HFFc6 (cell line): ENCODE measurements at places on chromosomes 11 and 22. TPM values are rescaled to one million over a fixed set of nuclear protein-coding genes. Genes with fewer than 3 reads are reported as not detected.

- DNase-seq = peak; percentile 84
Observed at GRCh38 chr11:12862696-12863469, 146.2 kb upstream of the RASSF10 start.

- no peak for DNase-seq
Observed at GRCh38 chr11:1891831-1892115, at the start of gene PRR33. TSS of gene PRR33 (minus strand) at chr11:1891895. CDS start at chr11:1890584, 1,311 bp downstream.

The TNNI2 gene
- total RNA-seq = not detected in 2 replicates

GRCh38 chr11:100367892-100368291 is 319.2 kb upstream of the ARHGAP42 start:
- no peak for DNase-seq

DNA sequence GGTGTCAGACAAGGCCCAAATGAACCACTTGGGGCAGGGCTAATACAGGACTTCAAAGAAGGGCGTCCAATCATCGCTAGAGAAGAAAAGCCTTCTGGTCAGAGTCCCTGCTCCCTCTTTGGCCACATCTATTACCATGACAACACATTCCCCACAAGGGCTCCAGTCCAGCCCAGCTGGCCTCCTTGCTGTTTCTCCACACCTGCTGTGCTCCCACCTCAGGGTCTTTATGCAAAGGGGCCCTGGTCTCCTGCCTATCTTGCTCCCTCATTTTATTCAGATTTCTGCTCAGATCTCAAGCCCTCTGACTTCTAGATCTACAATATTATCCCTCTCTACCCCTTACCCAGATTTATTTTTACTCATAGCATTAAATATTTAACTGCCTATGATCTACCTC is 58.0 kb upstream of the KIRREL3 start:
- no peak for DNase-seq

DNA sequence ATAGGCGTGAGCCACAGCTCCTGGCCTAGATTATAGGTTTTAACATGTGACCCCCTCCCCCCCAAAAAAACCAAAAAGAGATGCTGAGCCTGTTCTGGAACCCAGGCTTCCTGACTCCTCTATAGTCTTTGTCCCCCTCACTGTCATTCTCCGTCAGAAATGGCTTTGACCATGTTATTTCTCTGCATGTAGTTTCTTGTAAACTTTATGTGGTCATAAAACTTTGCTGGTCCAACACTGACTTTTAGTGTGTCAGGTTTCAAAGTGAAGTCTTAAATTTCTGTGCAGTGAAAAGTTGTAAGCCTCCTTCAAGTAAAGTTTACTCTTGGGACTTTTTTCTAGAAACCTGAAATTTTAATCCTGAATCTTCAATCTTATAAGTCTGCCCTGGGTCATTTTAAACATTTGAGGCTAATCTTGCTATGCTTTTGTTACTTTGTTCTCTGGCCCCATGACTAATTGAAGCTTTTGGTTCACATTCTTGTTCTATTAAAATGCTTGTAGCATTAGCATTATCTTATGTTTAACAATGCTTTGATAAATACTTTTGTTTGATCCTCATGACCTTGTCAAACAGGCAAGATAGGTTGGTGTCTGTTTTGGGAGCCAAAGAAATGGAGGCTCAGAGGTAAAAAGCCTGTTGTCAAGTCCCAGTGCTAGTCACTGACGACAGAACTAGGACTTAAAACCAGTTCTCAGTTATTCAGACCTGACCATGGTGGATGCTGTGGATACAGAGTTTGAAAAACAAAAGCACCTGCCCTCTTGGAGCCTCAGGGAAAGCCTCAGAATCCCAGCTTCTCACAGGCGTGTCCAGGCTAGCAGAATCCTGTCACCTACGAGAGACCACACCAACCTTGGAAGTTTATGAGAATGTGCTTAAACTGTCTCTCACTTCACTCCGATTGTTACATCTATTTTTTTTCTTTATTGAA is 87.7 kb upstream of the HORMAD2 start:
- DNase-seq = no peak

GRCh38 chr11:132361011-132361550 is 990.7 kb downstream of the NTM start:
- DNase-seq = no peak

GRCh38 chr11:76987203-76987602 is 47.0 kb upstream of the B3GNT6 start:
- DNase-seq = no peak

The NXPE4 gene
- total RNA-seq = not detected in 2 replicates

DNA sequence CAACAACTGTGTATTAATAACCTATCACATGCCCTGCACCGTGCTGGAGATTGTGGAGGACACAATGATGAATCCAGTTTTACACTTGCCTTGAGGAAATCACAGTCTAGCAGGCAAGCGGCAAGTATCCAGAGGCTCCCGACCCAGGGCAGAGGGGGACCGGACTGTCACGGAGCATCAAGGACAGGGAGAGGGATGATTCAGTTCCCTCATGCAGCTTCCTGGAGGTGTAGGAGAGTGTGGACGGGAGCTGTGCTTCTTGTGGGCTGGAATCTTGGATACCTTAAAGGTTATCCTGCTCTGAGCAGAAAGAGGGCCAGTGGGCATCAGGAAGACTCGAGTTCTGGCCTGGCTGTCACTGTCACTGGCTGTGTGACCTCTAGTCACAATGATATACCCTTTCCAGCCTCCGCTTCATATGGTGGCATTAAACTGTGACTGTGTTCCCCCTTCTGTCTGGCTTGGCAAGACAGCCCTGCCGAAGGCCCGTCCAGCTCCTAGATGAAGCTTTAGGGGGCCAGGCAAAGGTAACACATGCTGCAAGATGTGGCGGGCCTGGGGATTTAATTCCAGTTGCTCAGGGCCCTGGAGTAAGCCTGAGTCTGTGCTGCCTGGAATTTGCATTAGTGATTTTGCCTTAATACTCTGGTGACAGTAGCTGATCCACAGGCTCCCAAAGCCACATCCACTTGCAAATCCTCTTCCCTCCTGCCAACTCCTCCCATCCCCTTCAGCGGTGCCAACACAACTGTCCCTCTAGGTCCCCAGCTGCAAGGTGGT is 162.8 kb downstream of the DSCAML1 start:
- DNase-seq = no peak

The NRXN2 gene
- total RNA-seq = 0.18 to 0.37 TPM (median 0.31 TPM) in 3 replicates

DNA sequence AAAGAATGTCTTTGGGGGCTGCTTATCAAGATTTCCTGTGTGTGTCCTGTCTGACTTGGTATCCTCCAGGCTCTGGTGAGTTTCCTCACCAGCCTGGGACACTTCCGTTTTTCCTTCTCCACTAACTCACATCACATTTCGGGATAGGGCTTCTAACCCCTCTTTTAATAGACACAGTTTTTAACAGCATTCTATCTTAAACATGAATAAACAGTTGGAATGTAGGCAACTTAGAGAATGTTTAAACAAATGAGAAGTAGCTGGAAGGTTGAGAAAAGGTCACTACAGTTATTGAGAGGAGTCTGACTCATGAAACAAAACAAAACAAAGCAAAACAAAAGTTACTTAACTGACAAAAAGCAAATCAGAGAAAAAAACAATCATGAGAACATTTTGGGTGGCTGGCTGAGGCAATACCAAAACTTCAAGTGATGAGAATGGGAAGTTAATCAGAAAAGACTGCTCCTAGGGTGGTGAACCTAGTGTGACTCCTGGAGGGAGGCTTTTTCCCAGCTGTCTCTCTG is 64.7 kb upstream of the CTSC start:
- peak; percentile 83 for DNase-seq

- peak; percentile 26 for DNase-seq
Observed at GRCh38 chr11:47236482-47236881, 12.1 kb downstream of the ACP2 start.

- DNase-seq = no peak
Observed at GRCh38 chr11:30758012-30758411, 171.9 kb upstream of the MPPED2 start.

The POU2AF1 gene
- not detected in 3 replicates for total RNA-seq

The POTEH gene
- total RNA-seq = not detected in 2 replicates

- no peak for DNase-seq
Observed at GRCh38 chr11:122346006-122346405, 230.0 kb upstream of the BLID start.

The ASCC2 gene
- total RNA-seq = 56.3 to 73.6 TPM (median 61.8 TPM) in 3 replicates

GRCh38 chr11:72627594-72628281 is 46.5 kb downstream of the PDE2A start:
- DNase-seq = no peak

- no peak for DNase-seq
Observed at GRCh38 chr11:12784445-12784844, 110.2 kb downstream of the TEAD1 start.

- no peak for DNase-seq
Observed at GRCh38 chr11:133516845-133517244, 15.5 kb downstream of the OPCML start.

The RASL10A gene
- total RNA-seq = not detected in 3 replicates

The SHANK2 gene
- total RNA-seq = 1.2 and 3.2 TPM in 2 replicates

- DNase-seq = no peak
Observed at GRCh38 chr11:31987118-31988005, 103.5 kb upstream of the RCN1 start.

DNA sequence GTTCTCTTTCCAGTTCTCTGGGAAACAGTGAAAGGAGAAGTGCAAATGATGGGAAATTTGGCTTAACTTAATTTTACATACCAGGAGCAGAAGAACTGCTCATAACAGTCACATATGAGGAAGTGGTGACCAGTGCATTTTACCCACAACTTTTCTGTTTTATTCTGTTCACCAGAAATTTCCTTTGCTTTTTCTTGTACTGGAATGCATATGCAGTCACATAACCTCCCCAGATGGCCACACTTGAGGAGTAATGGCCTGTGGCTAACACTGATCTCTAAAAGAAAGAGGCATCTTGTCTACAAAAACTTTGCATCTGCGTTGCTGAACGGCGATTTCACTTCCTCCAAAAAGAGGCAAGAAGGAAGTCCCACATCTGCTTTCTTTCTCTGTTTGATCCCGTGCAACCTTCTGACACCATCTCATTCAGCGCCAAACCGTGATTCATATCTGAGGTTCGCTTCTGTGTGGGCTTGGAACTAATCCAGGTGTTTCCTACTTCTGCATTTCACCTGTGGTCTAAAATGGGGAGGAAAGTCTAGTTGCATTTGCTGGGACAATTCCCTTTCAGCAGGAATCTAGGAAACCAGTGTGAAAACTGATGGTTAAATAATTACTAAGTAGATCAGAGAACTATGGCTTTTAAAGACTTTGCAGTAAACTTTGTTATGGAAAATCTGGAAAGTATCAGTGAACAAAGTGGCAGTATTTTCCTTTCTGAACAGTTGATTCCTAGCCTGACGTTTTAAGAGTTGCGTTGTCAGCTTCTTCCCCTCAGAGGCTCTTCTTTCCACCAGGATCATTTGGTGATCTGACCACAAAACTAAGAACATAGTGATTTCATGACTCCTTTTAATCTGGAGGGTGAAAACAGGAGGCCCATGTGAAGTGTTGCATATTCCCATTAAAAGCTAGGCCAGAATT is 4.2 kb upstream of the MPEG1 start:
- no peak for DNase-seq

DNA sequence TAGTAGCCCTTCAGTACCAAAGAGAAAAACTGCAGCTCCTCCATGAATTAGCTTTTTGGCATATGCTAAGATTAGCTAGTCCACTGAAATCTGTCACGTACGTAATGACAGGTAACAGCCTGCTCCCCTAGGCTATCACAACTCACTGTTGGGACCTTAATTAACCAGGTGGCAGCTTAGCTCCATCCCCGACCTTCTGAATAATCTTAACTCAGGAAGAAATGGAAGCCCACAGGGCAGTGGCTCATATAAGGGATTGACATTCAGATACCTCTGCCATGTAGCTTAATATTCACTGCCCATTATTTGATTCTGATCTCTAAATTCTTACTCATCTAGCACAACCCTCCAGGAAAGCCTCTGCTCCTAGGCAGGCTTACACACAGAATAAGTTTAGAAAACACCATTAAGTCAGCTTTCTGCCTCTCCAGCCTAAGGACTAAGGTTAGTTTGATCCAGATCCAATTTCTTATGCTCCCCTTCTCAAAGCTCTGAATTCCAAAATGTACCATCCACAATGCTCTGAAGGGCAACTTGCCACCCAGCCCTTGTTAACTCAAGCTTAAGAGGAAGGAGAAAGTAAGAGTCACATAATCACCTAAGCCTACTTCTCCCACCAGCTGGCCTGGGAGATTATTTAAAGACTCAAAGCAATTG is 5.0 kb downstream of the HSPA8 start:
- DNase-seq = no peak

DNA sequence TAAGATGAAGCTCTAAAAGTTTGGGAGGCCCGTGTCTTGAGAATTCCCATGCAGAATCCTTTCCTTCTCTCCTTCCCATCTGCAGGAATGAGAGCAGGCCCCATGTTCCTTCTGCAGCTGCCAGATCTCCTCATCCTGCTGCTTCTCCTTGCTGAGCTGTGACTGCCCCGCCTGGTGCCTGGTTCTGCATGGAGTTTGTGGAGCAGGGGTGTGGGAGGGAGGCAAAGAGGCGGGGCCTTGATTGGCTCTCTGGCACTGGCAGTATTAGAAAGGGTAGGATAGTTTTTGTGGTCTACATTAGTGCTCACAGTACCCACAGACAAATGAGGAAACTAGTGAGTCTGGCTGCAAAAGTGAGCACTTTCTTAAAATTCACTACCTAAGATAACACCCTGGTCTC is 91.1 kb upstream of the CLPB start:
- DNase-seq = no peak

GRCh38 chr11:86153439-86153838 is 84.6 kb upstream of the PICALM start:
- DNase-seq = no peak

The C1QTNF5 gene
- total RNA-seq = 8.2 to 15.8 TPM (median 12.7 TPM) in 3 replicates

DNA sequence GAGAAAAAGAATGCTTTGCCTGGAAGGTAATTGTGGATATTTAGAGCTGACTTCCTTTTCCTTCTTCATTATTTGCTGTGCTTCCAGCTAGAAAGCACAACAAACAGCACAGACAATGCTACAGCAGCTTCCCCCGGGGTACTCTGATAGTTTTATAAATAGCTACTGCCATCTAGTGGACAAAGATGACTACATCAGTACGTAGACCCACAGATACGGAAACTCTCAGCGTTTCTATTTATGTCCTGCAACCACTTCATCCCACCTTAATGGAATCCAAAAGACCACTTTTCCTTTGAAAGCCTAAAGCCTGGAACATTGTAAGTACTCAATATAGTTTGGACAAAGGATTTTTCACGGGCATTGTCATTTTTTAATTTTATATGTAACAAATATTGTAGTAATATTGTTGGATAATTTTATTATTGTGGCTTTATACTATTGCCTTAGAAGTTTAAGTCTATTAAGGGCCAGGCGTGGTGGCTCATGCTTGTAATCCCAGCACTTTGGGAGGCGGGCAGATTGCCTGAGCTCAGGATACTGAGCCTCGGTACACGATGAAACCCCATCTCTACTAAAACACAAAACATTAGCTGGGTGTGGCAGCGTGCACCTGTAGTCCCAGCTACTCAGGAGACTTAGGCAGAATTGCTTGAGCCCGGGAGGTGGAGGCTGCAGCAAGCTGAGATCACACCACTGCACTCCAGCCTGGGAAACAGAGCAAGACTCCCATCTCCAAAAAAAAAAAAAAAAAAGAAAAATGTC is 7.5 kb downstream of the HSPA8 start:
- DNase-seq = peak; percentile 68

GRCh38 chr11:29448246-29448877 is 568.5 kb downstream of the KCNA4 start:
- peak; percentile 24 for DNase-seq

GRCh38 chr11:68262544-68262827 is 9.3 kb downstream of the C11orf24 start:
- no peak for DNase-seq

- no peak for DNase-seq
Observed at GRCh38 chr11:111408789-111409727, 30.0 kb upstream of the POU2AF1 start.
